ENCODE measurements at places on chromosomes 5 and 9.

- no peak for DNase-seq
Measured at GRCh38 chr5:121974261-121974660, 12.5 kb downstream of the SRFBP1 start.

DNA sequence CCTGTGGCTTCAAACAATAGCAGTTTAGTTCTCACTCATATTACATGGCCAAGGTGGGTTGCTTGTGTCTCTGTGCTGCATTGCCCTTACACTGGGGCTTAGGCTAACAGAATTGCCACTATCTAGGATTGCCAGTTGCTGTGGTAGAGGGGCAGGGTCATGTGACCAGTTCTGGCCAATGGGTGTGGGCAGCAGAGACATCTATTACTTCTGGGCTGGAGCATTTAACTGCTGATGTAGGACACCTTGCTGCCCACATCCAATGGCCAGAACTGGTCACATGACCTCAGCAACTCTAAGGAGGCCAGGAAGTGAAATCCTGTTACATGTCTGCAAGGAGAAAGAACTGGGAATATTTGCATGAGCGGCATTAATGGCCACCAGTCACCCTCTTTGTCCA, 199.3 kb downstream of the C9orf152 start:
- DNase-seq, result no peak

DNA sequence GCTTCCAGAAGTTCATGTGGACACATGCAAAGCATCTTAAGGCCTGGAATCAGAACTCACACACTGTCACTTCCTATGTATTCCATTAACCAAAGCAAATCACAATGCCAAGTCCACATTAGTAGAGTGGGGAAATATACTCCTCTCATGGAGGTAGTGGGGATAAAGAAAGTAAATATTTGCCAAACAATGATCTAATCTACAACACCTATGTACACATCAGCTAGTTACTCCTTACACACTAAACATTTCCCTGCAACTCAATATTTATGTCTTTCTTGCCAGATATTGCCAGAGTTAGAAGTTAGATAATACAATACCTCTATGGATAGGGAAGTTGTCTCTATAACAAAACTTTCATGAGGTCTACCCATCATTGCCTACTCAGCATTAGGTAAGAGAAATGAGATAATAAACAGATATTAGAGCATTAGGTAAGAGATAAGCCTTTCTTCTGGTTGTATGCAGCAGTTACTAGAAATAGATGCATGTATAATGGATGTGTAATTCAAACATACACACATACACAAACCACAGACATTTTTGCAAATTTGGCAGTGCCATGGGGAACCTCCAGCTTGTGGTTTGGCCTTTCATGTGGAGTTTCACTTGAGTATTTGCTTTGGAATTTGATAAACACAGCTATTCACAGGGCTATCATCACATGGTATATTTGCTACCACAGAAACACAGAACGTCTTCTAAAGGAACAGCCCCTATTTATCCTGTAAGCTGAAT, 196.5 kb downstream of the TLE1 start:
- peak; percentile 47 for DNase-seq

DNA sequence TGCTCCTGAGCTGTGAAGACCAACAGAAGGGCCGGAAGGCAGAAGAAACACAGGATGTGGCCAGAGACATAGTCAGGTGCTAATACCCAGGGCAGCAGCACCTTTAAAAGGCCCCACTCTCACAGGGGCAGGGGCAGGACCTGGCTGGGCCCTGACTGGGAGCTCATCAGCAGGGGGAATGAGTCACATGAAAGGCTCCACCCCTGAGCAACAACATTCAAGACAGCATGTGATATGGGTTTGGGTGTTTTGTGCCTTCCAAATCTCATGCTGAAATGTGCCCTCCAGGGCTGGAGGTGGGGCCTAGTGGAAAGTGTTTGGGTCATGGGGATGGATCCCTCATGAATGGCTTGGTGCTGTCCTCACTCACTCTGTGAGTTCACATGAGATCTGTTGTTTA, 181.7 kb downstream of the ERCC6L2 start:
- no peak for DNase-seq

DNA sequence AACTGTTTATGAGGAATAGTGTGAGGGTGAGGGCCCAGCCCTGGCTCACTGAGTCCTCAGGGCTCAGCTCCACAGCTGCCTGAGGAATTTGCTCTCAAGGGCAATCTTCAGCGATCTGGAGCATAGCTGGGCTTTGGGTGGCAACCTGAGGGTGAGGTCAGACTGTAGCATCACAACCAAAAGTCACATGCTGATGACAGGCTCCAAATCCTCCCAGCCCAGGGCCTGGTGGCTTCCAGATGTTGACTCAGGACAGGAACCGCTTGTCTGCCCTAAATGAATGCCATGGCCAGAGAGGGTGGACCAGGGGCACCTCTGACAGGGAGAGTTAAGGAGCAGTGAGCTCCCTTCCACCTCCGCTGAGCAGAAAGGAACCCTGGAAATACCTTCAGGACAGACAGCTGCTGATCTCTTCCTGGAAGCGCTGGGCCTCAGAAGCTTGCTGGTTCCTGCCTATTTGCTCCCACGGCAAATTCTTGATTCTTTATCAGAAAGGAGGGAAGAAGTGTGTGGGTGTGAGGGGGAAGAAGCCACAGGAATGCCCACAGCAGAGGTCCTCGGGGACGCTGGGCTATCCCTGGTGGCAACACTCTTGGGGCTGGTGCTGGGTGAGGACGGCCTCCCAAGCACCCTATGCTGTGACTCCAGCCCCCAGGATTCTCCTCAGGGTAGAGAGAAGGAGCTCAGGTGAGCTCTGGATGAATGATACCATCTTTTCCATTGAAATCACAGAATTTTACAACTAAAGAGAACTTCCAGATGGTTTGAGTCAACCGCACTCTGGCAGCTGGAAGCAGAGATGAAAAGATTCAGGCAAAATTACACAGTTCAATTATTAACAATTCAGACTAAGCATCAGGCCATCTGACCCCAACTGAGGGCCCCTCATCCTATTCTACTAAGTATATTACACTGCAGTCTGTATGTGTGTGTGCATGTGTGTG, 13.8 kb upstream of the CTSL start:
- DNase-seq, result no peak

- no peak for DNase-seq
Measured at GRCh38 chr9:128470560-128470959, 14.8 kb downstream of the ODF2 start.

DNA sequence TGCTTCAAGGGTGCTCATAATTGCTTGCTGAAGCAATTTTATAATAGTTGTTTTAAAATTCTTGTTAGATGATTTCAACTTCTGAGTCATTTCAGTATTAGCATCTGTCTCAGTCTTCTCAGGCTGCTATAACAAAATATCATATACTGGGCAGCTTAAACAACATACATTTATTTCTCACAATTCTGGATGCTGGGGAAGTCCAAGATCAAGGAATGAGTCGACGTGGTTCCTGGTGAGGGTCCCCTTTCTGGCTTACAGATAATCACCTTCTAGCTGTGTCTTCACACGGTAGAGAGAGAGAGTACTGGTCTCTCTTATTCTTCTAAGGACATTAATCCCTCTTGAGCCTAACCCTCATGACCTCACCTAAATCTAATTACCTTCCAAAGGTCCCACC, 160.4 kb downstream of the SIL1 start:
- DNase-seq, result no peak

DNA sequence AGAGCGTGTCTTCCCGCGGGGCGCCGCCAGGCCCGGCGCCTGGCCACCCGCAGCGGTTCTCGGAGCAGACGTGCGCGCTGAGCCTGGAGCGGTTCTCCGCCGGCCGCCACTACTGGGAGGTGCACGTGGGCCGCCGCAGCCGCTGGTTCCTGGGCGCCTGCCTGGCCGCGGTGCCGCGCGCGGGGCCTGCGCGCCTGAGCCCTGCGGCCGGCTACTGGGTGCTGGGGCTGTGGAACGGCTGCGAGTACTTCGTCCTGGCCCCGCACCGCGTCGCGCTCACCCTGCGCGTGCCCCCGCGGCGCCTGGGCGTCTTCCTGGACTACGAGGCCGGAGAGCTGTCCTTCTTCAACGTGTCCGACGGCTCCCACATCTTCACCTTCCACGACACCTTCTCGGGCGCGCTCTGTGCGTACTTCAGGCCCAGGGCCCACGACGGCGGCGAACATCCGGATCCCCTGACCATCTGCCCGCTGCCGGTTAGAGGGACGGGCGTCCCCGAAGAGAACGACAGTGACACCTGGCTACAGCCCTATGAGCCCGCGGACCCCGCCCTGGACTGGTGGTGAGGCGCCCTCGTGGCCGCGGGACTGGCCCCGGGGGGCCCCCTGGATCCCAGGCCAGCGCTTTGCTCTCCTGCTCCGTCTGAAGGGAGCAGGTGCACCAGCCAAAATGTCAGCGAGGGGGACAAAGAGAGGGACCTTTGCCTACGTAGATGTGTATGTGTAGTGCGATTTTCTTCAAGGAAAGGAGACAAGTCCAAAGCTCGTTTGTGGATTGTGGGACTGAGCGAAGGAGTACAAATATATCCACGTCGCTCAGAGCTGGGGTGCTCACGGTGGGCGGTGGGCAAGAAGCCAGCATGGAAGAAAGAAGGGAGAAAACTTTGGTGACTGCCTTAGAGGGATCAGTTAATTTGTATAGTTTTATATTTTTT, 19.5 kb downstream of the BTNL9 start:
- DNase-seq, result no peak

GRCh38 chr5:131242728-131243255, 21.1 kb upstream of the CDC42SE2 start:
- no peak for DNase-seq

DNA sequence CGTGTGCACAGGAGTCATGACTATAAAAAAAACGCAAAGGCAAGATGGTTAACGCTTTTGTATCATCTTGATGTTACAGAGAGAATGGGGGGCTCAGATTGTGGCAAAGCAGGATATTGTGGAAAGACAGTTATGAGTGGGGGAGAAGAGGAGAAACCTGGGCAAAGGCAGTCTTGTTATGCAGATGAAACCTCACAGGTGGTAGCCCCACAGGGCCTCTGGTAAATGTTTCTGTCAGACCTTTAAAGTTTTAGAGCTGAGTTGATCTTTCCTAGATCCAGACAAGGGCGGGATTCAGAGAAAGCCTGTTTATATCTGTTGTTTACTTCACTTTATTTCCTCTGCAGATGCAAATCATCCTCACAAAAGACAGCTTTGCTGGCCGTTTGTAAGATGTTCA, 55.2 kb downstream of the C9orf85 start:
- DNase-seq, result no peak

- no peak for DNase-seq
Measured at GRCh38 chr5:36948650-36949049, 72.1 kb downstream of the NIPBL start.

- no peak for DNase-seq
Measured at GRCh38 chr5:74772359-74772758, 5.3 kb downstream of the NSA2 start.

GRCh38 chr5:164861610-164862009, 1356.2 kb downstream of the MAT2B start:
- no peak for DNase-seq
